ENCODE measurements at places on chromosomes 3 and 15.

- DNase-seq = no peak
These were observed 151.6 kb downstream of the IL5RA start for GRCh38 chr3:2958551-2958950.

DNA sequence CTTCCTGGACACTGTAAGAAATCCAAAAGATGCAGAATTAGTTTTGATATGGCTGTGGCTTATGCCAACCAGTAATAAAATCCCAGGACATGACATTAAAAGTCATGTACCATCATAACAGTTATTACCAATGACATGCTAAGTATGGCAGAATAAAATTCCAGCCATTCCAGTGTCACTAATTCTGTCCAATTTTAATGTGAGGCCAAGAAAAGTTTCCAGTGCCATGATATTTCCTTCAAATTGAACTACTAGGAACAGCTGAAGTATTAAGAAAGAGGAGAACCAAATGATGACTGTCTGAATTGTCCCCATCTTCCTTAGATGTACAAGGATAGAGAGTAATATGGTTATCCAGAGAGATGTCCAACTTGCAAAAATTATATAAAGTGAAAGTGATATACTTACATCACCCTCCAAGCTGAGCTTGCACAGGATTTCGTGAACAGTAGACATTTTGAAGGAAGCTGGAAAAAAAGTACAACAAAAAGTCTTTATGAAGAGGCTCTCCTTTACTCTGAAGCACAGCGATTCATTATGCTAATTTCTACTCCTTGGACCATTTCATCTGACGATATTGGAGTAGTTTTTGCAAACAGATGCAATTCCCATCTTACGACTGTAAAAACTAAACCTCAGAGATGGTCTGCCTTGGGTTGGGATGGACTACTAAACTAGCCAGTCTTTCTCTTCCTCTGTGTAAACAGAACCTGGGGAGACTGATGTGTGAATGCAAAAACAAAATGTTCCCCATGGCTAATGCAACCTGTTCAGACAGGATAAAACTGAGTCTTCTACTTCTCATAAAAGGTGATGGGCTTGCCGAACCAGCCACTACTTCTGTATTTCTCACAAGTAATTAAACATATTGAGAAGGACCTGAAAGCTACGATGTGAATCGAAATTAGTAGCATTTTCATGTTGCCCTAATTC is 11.9 kb downstream of the ANXA2 start:
- DNase-seq = no peak

- no peak for DNase-seq
These were observed 8.5 kb downstream of the HOMER2 start for GRCh38 chr15:82944056-82944455.

- DNase-seq = no peak
These were observed 11.1 kb downstream of the HCLS1 start for GRCh38 chr3:121649645-121650044.

DNA sequence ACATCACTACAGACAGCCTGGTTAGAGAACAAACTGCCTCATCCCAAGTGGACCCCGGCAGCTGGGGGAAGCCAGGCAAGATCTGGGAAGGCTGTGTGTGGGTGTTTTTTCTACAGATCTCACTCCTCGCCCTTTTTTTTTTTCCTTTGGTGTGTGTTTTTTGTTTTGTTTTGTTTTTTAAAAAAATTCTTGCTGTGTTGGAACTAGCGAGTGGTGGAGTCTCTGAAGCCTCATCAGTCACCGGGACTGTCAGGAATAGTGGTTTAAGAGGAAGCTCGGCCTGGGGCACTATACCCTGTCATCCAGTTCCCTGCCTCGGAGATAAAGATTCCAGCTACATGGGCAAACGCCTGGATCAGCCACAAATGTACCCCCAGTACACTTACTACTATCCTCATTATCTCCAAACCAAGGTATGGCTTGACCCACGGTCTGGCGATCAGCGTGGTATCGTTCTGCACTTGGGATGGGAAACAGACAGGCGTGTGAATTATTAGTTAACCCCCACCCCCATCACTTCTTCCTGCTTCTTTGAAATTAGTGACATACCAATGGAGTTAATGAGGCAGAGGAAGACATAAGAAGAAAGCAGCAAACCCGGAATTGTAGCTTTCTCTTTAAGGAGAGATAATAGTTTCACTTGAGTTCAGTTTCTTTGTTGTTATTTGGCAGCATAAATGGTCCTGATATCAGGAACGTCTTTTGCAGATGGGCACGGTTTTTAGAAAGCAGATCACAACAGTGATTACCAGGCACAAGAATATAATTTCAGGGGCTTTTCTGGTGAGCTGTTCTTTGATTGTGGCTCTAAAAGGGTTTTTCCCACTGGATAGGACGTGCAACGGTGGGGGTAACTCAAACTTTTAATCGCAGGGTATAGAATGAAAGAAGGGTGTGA is 722 bp downstream of the RBMS3 start:
- DNase-seq = no peak

- DNase-seq = no peak
These were observed 21.7 kb downstream of the EEFSEC start for GRCh38 chr3:128174675-128175590.

- no peak for DNase-seq
These were observed 73.5 kb upstream of the SCN5A start for GRCh38 chr3:38722781-38723568.

GRCh38 chr3:94336046-94336753 is 273.3 kb downstream of the NSUN3 start:
- DNase-seq = no peak

DNA sequence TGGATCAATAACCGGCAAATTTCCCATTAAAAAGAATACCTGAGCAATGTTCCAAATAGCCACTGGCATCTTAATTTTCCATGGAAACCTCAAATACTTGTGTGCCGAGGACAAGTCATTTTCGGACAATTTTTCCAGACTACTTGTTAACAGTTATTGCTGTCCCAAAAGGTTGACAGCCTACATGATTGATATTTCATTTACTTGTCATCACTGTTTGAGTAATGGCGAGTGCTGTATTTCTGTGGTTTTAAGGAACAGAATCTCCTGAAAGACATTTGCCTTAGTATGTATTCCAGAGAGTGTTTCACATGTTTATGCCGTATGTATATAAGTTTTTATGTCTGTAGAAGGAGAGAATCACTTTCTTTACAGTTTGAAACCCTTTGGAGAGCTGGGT is 36.7 kb downstream of the MAP2K5 start:
- DNase-seq = no peak
